SW 1271 (cell line): ENCODE measurements at places on chromosomes 2 and 18.
A peak's percentile ranks its signal among the peaks of the same experiment; 100 is the strongest.

GRCh38 chr2:5660591-5660990 lies 31.6 kb upstream of the SOX11 start:
- DNase-seq: no peak

- no peak for DNase-seq
Observed at GRCh38 chr2:11329776-11330175, 14.7 kb downstream of the ROCK2 start.

DNA sequence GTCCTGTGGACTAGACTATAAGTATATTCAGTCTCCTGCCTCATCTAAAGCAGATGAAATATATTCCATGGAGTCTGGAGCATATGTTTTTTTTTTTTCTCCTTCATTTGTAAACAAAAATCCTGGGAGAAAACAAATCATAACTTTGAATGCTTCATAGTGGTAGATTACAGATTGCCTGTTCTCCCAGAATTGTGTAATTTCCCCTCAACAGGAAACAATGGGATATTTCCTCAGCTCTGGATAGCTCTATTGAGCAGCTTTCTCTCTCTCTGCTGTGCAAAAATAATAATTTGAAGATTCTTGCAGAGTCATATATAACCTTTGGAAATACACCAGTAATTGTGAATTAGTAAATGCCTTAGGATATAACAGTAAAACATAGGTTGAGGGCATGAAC lies 1406.6 kb upstream of the ACVR2A start:
- no peak for DNase-seq

- DNase-seq: peak; percentile 38
Observed at GRCh38 chr2:197191177-197191939, 119.2 kb downstream of the ANKRD44 start.

DNA sequence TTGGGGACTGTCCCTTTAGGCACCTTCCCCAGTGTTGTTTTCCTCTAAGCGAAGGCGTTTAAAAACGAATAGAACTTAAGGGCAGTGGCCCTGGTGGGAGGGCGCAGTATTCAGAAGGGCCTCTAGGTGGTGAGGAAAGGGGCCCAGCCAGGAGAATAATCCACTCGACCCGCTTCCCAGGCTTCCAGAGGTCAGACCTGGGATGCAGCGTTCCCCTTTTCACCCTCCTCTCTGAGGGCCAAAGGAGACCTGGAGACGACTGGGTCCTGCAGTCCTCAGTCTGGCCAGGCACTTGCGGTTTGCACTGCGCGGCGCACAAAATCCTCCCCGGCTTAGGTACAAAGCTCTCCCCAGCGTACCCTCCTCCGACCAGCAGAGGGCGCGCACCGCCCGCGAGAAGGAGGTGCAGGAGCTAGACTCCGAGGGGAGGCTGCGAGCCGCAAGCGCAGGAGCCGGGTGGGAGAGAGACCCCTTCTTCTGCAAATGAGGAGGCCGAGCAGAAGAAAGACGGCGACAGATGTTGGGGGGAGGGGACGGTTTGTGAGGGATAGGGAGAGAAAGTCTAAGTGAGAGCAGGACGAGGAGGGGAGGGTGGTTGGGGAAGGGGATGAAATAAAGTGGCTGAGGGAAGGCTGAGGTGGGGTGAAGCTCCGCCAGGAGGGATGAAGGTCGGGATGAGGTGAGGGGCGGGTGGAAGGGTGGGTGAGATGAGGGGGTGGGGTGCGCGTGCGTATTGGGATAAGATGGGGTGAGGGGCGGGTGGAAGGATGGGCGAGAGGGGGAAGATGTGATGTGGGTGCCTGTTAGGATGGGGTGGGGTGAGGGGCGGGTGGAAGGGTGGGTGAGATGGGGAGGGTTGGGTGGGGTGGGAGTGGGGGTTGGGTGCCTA lies 4.9 kb downstream of the FEV start:
- DNase-seq: peak; percentile 73

GRCh38 chr2:226678422-226678821 lies 121.2 kb downstream of the IRS1 start:
- no peak for DNase-seq

GRCh38 chr2:27737676-27738348 lies 33.7 kb upstream of the MRPL33 start:
- no peak for DNase-seq

DNA sequence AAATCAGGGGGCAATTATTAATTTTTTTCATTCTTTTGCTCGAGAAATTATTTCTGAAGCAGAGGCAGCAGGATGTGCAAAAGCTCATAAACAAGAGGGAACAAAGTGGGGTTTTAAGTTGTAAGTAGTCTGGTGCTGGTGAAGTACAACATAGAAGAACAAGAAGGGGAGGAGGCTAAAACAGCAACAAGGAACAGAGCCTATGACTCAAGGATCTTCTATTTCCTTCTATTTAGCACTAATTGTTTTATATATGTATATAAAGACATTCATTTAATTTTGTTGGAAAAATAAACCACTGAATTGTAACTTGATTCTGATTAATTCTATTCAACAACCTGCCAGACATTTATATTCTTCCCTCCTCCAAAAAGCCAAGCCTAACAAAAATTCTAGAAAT lies 35.0 kb downstream of the YES1 start:
- DNase-seq: no peak

DNA sequence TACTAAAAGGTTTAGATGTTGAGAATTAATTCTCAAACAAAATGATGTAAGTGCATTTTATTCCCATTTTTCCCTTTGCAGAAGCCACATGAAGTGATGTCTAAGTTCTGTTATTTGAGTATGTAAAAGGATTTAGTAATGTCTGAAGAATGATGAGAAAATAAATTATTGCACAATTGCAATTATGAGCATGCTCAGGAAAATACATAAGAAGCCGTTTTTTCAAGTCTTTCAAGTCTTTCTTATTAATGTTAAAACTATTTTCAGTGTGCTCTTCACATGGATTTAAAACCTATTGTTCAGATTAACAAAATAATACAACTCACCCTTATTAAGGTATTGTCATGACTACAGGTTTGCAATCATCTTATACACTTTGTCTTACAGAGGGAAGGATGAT lies 331.4 kb upstream of the NETO1 start:
- no peak for DNase-seq

GRCh38 chr18:37282386-37283037 lies 283.1 kb downstream of the CELF4 start:
- DNase-seq: no peak

- DNase-seq: no peak
Observed at GRCh38 chr18:2994603-2995432, 18.1 kb downstream of the LPIN2 start.

GRCh38 chr18:76396792-76397191 lies 98.2 kb downstream of the ZNF516 start:
- no peak for DNase-seq

GRCh38 chr2:233100192-233100998 lies 40.3 kb downstream of the INPP5D start:
- no peak for DNase-seq

- DNase-seq: no peak
Observed at GRCh38 chr18:8933714-8934284, 168.7 kb upstream of the NDUFV2 start.

DNA sequence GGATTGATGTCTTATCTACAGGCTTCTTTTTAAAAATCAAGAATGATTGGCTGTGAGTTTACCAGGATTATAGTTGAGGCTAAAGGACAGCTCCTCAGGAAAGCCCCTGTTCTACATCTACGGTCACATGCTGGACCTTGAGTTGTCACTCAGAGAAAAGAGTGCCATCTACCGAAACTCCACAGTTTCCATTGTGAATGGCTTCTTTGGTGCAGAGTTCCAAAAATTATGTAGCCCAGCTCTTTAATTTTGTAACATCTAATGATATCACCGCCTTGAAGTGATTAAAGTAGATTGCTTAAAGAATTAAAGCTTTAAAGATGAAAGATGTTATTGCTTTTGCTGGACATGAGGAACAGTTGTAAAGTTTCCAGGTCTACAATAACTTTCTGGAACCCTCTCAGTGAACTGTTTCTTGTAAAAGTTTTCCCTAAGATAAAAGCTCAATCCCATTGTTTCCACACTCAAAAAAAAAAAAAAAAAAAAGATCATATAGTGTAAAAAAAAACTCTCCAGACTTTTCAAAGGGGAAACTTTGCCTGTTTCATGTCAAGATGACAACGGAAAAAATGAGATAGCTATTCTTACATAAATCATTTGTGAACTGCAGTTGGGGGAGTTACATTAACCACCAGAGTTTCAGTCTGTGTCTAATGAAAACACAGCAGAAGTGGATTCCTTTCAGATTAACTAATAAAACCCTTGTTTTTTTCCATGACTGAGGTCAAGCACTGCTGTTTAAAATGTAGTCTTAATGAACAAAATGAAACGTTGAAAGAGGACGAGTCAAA lies 4.3 kb downstream of the COL3A1 start:
- DNase-seq: no peak

DNA sequence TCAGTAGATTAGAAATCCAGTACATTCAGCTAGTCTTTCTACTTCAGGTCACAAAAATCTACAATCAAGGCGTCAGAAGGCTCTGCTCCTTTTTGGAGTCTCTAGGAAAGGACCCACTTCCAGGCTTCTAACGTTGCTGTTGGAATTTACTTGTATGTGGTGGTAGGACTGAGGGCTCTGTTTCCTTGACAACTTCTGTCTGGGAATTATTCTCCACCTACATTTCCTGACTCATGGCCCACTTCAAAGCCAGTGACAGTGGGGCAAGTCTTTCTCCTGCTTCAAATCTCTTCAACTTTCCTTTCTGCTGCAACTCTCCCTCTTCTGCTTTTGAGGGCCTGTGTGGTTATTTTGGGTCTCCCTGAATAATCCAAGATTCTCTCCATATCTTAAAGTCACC lies 10.4 kb upstream of the TMX3 start:
- no peak for DNase-seq

GRCh38 chr18:34122724-34123334 lies 101.9 kb downstream of the NOL4 start:
- peak; percentile 69 for DNase-seq

GRCh38 chr2:37324536-37324785 lies 172 bp downstream of the PRKD3 start:
- DNase-seq: no peak

DNA sequence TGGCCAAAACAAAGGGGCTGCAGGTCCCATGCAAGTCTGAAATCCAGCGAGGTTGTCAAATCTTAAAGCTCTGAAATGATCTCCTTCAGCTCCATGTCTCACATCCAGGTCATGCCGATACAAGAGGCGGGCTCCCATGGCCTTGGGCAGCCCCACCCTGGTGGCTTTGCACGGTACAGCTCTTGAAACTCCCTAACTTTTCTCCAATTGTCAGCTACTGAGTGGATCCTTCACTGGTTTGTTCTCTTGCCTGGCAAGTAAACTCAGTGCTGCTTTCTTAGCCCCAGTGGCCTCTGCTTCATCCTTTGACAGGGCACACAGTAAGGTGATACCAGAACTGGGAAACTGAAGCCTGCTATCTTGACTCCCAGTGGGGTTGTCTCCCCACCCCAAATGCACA lies 26.3 kb downstream of the SERPINB13 start:
- no peak for DNase-seq

- peak; percentile 11 for DNase-seq
Observed at GRCh38 chr2:104854498-104855220, 744 bp downstream of the POU3F3 start.

GRCh38 chr2:33213648-33214047 lies 262.8 kb upstream of the RASGRP3 start:
- DNase-seq: no peak

DNA sequence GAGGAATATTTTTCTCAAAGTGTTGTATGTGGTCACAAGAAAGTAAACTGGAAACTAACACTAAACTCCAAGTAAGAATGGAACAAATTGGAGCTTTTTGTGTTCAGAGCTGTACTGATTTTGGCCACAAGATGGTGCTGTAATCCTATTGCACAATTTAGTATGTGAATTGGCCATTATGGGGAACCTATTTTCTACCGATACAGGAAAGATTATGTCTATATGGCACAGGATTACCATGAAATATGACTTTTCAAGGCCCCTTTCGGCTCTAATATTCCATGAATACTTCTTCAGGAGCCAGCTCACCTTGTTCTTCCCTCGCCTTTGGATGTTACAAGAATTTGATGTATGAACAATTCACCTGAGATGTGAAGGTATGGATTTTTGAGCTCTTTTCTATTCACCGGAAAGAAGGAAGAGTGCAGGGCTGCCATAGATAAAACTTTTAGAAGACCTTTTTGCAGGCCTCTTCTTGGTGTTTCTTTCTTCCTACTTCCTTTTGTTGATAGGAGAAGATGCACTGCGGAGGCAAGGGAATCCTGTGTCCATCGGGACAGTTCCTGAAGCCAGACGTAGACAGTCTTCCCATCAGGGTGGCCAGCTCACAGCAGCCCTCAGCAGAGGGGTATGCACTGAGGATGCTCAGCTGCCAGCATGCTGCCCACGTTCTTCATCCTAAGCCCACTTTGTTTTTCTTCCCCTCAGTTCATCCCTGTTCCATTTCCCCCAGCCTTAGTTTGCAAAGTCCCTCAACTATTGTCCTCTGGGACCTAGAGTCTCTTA lies 13.3 kb downstream of the MRPL44 start:
- DNase-seq: no peak

DNA sequence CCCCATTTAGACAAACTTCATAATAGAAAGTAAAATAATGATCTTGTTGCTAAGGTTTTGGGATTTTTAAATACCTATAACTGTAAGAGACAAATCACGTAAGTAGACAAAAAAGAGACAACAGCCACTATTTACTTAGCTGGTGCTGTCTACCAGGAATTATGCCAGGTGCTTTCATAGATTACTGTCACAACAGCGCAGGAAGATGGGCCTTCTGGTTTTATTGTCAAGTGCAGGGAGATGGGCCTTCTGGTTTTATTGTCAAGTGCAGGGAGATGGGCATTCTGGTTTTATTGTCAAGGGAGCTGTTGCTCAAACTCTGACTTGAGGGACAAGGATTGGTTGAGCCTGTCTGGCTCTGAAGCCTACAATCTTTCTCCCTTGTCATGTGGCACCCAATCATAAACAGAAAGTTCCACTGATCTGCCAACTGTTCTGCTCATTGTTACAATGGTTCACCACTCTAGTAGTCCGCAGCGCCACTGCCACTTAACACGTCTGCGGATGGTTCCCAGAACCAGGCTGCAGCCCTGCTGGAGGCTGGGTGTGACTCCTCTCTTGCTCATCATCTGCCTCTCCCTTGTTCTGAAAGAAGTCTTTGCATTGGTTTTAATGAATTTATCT lies 95.0 kb downstream of the RNF144A start:
- DNase-seq: no peak

- no peak for DNase-seq
Observed at GRCh38 chr2:104896446-104896845, 42.5 kb downstream of the POU3F3 start.

GRCh38 chr2:41935825-41936224 lies 112.0 kb upstream of the PKDCC start:
- no peak for DNase-seq

DNA sequence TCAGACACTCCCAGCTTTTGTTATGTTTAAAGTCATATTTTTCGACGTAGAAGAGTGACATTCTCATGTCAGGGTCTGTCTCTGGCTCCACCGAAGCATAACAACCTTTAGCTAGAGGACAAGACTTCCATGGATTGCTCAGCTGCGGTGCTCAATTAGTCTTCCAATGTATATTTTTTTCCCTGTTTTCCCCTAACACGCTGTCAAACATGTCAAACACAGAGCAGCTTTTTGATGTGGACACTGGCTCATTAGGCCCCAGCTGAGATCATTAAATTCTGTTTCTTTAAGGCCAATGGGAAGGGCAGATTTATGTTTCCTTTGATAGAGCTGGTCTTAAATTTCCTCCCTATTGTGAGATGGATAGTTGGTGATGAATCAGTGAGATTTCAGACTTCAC lies 525.4 kb downstream of the PIK3C3 start:
- DNase-seq: no peak

- DNase-seq: no peak
Observed at GRCh38 chr2:39266916-39267434, 23.2 kb upstream of the CDKL4 start.
